ENCODE measurements at places on chromosomes 4 and X.
A peak's percentile ranks its signal among the peaks of the same experiment; 100 is the strongest.

GRCh38 chrX:71378732-71379131, 12.6 kb downstream of the TAF1 start:
- no peak for DNase-seq

GRCh38 chrX:121782976-121783375, 735.6 kb downstream of the GLUD2 start:
- no peak for DNase-seq

DNA sequence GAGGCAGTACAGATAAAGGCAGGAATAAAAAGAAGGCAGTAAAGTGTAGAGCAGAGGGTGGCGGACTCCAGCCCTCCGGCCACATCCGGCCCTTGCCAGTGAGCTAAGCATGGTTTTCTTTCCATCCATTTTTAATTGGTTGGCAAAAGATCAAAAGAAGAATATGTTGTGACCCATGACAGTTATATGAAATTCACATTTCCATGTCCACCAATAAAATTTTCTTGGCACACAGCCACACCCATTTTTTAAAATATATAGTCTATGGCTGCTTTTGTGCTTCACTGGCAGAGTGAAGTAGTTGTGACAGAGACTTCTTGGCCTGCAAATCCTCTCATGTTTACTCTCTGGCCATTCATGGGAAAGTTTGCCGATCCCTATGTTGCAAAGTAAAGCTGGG, 29.8 kb downstream of the SLC9A6 start:
- peak; percentile 26 for DNase-seq

DNA sequence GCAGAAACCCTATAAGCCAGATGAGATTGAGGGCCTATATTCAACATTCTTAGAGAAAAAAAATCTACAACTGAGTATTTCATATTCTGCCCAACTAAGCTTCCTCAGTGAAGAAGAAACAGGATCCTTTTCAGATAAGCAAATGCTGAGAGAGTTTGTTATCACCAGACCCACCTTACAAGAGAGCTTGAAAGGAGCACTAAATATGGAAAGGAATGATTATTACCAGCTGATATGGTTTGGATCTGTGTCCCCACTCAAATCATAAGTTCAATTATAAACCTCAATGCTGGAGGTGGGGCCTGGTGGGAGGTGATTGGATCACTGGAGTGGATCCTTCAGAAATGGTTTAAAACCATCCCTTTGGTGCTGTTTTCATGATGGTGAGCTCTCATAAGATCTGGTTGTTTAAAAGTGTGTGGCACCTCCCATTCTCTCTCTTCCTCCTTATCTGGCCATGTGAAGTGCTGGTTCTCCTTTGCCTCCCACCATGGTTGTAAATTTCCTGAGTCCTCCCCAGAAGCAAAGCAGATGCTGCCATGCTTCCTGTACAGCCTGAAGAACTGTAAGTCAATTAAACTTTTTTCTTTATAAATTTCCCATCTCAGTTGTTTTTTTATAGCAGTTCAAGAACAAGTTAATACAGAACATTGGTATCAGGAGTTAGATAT, 144.2 kb downstream of the MSN start:
- DNase-seq = no peak

DNA sequence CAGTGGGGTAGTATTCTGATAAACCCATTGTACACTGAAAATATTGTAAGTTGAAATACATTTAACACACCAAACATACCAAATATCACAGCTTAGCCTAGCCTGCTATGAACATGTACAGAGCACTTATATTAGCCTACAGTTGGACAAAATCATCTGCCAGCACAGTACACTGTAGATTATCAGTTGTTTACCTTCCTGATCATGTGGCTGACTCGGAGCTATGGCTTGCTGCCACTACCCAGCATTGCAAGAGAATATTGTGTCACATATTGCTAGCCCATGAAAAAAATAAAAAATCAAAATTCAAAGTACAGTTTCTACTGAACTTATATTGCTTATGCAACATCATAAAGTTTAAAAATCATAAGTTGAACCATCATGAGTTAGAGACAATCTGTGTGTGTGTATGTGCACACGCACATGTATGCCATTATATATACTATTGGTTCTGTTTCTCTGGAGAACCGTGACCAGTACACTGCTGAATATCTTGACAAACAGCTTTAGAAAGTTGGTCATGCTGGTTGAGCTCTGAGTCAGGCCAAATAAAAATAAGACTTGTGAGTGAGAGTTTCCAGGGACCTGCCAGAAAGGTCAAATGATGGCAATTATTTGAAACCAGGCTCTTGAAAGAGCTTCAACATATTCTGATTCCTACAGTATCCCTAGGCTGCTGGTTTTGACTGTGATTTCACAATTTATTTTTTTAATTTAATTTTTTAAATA, 238.5 kb downstream of the PRR32 start:
- DNase-seq = peak; percentile 38

DNA sequence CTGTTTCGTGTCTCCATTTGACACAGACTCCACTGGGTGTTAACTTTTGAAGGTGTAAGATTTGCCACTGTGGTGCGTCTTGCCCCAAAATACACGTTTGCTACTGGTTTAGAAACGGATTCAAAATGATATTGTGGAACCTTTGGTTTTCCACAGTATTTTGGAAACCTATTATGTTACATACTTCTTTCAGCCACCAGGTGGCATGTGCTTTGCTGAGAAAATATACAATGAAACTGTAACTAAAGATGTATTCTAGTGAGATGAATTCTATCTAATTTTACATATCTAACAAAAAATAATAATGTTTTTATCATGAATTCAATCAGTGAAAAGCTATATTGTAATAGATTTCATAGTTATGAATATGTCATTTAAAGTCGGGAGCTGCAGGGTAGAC, 28.4 kb upstream of the SLITRK4 start:
- DNase-seq = no peak

GRCh38 chrX:69357317-69357716, 146.8 kb upstream of the NALF2 start:
- no peak for DNase-seq

DNA sequence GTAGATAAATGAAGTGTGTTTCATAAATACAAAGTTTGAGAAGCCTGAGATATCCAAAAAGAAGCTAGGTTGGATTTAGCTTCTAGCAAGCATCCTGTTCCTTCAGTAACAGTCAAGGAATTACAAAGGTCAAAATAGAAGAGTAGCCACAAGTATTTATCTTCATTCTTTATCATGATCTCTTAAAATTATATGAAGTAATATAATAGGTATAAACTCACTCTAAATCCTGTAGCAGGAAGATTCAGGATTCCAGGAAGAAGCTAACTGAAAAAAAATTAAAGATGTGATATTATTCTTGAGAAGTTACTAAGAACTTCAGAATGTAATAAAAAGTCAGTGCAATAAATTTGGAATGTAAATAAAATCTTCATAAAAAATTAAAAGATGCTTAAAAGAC, 31.1 kb upstream of the RXFP1 start:
- DNase-seq = no peak

- DNase-seq = peak; percentile 88
Measured at GRCh38 chr4:140141210-140141835, 12.7 kb downstream of the MAML3 start.

DNA sequence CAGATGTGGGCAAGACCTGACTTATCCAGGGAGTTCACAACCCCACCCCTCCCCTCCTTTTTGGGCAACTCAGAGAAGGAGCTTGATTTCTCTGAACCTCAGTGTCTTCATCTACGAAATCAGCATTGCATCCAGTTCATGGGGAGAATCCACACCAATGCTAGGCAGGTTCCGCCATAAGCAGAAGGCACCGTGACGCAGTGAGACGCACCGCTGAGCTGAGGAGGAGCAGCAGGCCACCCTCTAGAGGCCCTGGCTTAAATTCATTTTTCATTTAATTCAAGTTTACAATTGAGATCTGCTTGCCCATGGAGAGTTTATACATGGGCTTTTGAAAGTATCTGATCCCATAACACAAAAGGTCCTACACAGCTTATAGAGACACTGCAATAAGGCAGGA, 55.7 kb downstream of the CPZ start:
- no peak for DNase-seq

GRCh38 chr4:169811476-169811875, 53.7 kb upstream of the HPF1 start:
- DNase-seq = no peak

DNA sequence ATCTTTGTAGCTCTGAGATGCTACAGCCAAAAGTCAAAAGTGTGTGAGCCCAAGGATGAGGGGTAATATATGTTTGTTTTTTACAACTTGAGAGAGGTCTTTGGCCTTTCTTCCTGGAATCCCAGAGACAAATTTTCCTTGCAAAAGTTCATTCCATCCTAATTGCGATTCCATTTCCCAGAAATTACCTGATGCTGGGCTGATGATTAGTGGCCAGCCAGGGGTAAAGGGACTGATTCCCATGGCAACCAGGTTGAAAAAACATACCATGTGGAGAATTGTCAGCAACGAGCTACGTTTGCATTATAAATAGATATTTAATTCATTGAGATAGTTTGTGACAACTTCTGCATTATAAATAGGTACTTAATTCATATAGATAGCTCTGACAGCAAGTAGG, 17.8 kb downstream of the IGSF1 start:
- no peak for DNase-seq

- DNase-seq = no peak
Measured at GRCh38 chrX:40008791-40009461, 88.8 kb downstream of the BCOR start.

DNA sequence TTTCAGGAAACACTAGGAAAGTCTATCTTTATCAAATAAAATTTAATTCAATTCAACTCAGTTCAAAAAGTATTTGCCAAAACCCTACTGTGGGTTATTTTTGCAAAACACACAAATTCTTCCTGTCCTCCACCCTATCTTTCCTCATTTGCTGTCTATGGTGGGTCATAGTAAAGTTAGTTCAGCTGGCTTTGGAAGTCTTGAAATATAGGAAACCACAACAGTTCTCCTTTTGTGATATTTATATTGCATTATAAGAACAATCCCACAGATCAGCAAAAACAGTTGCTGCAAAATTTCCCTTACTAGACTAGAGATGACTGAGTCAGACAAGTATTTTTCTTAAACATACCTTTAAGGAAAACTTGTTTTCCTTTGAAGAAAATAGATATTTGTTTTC, 22.2 kb downstream of the CYBB start:
- no peak for DNase-seq

- no peak for DNase-seq
Measured at GRCh38 chr4:23097251-23097650, 404.5 kb downstream of the GBA3 start.

All from LNCaP clone FGC (cell line).